RPMI7951 (cell line): ENCODE measurements at places on chromosomes 12 and 14.

- DNase-seq, result no peak
These were observed 86.9 kb downstream of the ATP23 start for GRCh38 chr12:58028294-58028693.

GRCh38 chr12:88383405-88383804 is 196.9 kb downstream of the KITLG start:
- DNase-seq, result no peak

GRCh38 chr12:10191865-10192264 is 13.0 kb downstream of the TMEM52B start:
- DNase-seq, result peak; percentile 51

GRCh38 chr12:79885911-79886490 is 48.9 kb downstream of the PPP1R12A start:
- DNase-seq, result no peak

- peak; percentile 6 for DNase-seq
These were observed 367.3 kb downstream of the C12orf50 start for GRCh38 chr12:87661786-87662377.

DNA sequence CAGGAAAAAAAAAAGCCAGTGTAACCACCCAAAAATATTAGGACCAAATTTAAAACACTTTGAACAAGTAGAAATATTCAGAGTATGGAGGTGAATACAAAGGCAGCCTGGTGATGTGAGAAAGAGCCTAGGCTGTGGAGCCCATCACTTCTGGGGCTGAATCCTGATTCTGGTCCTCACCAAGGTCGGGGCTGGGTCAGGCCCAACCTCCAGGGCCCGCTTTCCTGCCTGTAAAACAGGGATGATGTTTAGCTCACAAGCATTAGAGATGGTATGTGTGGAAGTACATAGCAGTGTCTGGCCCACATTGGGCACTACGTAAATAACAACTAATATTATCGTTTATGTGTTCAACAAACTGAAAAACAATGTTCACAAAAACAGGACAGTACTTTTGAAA is 7.8 kb upstream of the CAMKK2 start:
- DNase-seq, result no peak

GRCh38 chr14:70082394-70082793 is 106.4 kb downstream of the SLC8A3 start:
- no peak for DNase-seq

- no peak for DNase-seq
These were observed 61.3 kb downstream of the FGD4 start for GRCh38 chr12:32460638-32461037.

DNA sequence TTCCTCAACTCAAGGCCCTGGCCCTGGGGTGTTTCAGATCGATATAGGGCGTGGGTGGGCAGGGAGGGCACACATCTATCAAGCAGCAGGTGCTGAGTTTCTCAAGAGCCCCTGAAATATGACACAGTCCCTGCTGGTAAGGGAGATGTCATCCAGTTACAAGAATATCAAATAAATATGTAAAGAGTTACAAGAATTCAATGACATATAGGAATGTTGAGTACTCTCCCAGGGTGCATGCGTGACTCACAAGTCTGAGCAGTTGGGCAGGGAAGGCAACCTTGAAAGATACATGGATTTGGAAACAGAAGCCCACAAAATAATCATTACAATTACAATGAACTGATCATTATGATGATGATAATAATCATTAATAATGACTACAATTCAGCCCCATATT is 35.2 kb downstream of the MVK start:
- DNase-seq, result no peak

- no peak for DNase-seq
These were observed 7.0 kb upstream of the PFDN5 start for GRCh38 chr12:53288322-53288721.

DNA sequence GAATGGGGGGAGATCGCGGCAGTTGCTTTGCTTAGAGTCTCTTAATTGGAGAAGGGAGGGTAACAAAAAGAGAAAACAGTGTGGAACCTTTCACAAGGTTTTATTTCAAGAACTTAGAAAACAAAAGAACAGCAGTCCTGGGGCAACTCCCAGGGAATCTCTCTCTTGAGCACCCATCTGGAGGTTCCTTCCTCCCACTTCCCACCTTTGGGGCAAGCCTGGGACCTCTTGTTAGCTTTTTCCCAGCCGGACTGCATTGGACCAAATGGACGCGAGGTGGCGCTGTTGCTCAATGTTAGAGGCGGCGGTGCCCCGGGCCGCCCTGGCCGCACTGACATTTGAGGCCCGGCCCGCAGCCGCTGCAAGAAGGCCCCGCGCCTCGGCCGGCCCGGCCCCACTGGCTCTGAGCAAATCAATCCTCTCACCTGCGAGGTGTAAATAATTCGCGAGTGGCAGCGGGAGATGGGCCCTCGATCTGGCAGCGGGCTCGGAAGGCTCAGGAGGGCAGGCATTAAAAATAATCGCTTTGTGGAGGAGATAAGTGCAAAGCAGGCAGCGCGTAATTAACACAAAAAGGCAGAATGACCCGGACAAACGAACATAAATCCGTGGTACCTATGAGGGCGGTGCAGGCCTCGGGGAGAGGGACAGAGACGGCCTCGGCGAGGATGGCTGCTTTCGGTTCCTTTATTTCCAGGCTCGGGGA is 2.8 kb upstream of the HOXC8 start:
- peak; percentile 71 for DNase-seq

DNA sequence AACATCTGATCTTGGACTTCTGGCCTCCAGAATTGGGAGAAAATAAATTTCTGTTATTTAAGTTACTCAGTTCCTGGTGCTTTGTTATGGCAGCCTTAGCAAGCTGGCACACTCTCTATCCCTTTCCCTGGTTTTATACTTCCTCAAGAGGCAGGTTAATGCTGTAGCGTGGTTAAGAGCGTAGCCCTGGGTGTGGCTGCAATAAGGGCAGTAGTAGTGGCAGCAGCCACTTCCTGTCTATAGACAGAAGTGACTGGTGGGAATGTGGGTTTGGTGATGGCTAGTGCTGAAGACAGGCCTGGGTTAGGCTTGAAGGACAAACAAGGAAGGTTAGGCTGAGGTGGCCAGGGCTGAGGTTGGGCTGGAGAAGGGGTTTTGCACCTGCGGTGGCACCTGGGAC is 3.6 kb upstream of the LGALS3 start:
- no peak for DNase-seq

DNA sequence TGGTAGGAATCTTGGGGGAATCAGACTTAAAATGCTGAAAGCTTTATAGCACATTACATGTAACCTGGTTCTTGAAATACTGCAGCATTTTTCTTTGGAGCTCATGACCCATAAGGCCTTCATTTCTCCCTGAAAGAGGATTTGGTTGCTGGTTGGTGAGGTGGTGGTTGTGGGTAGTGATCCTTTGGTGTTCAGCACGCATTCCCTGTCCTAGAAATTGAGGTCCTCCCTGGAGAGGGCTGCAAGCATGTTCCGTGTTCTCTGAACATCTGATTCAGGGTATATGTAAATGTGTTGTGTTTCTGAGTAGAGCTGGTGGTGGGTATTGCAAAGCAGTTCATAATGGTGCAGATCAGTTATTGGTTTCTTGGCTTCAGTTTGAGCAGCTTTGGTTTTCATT is 2.0 kb downstream of the SCN8A start:
- DNase-seq, result no peak

DNA sequence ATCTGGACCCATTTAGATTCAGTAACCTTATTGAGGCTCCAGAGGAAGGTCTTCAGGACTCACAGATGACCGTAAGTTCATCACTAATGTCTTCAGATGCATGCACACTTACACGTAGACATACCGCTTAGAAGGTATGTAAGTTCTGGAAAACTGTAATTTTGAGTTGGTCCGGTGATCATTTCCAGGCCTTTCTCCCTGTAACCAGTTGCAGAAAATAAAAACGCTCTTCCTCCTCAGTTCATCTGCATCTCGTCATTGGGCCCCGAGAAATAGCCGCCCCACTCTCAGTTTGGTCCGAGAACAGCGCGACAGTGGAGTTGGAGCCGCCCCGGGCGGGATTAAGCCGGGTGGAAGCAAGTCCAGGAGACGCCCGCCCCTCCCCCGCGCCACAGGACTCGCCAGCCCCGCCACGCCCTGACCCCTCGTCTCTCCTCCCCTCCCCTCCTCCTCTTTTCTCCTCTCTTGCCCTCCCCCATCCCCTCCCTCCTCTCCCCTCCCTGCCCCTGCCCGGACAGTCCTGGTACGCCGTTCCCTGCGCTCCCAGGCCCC is 83.7 kb downstream of the TNFAIP2 start:
- DNase-seq, result no peak

- no peak for DNase-seq
These were observed 31.8 kb upstream of the GALNT9 start for GRCh38 chr12:132360906-132361777.

DNA sequence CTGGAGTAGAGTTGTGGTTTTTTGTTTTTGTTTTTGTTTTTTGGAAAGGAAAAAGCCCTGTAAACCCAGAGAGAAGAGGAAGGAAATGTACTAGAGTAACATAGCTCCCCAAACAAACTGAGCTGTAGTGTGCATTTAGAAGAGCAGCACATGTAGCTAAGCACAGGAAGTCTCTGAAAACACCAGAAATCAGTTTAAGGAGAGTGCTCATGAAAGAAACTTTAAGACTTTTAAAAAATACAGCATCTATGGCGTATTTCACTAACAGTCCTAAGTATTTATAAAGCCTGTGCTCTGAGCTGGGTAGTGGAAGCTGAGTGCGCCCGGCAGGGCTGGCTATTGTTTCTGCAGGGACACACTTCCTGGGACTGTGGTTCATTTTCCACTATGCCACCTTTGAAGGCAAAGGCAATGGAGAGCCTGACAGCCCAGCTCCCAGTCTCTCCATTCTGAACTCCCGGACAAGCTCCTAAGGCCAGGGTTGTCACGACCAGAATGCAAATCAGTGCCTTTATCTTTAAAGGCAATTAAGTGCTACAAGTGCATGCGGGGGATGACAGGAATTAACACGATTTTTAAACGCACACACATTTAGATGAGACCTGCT is 45.4 kb downstream of the NIN start:
- DNase-seq, result no peak

- DNase-seq, result no peak
These were observed 128.5 kb downstream of the HMGA2 start for GRCh38 chr12:65952737-65953209.

- no peak for DNase-seq
These were observed 161.2 kb downstream of the PLCZ1 start for GRCh38 chr12:18576648-18577047.

- DNase-seq, result no peak
These were observed 896 bp downstream of the EID3 start for GRCh38 chr12:104304261-104305009.

GRCh38 chr12:81015510-81015909 is 62.4 kb upstream of the ACSS3 start:
- DNase-seq, result no peak

GRCh38 chr14:97380539-97380941 is 583.4 kb downstream of the VRK1 start:
- DNase-seq, result no peak

- no peak for DNase-seq
These were observed 119.2 kb downstream of the PELI2 start for GRCh38 chr14:56237398-56237797.

DNA sequence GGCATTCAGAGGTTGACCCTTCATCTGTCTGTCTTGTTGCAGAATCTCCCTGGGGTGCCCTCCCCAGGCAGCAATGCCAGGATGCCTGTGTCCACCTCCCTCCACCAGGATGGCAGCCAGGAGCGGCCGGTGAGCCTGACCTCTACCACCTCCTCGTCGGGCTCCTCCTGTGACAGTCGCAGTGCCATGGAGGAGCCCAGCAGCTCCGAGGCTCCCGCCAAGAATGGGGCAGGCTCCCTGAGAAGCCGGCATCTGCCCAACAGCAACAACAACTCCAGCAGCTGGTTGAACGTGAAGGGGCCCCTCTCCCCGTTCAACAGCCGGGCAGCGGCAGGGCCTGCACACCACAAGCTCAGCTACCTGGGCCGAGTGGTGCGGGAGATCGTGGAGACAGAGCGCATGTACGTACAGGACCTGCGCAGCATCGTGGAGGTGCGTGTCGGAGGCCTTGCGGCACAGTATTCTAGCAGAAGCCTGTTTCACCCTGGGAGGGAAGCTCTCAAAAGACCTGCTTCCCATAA is 23.4 kb downstream of the PLEKHG3 start:
- no peak for DNase-seq

GRCh38 chr14:35499180-35499579 is 34.8 kb upstream of the INSM2 start:
- DNase-seq, result no peak
